ENCODE measurements at places on chromosomes 2 and 18. TPM values are rescaled to one million over a fixed set of nuclear protein-coding genes. Genes with fewer than 3 reads are reported as not detected.

Gene SULT1C4
- not detected for total RNA-seq

Gene RESP18
- not detected for total RNA-seq

Gene CHST9
- total RNA-seq, result 0.38 TPM

Gene ARHGAP28
- 0.26 TPM for total RNA-seq

Gene ARHGEF33
- 0.38 TPM for total RNA-seq

Gene CD8B2
- total RNA-seq, result not detected

Gene FOXI3
- total RNA-seq, result not detected

Gene POMC
- 0.64 TPM for total RNA-seq

Gene PKDCC
- 0.79 TPM for total RNA-seq

Gene KIAA2012
- total RNA-seq, result not detected

Gene CYS1
- total RNA-seq, result 0.26 TPM

Gene HOXD11
- total RNA-seq, result not detected
